ENCODE measurements at places on chromosomes 5 and 9.

DNA sequence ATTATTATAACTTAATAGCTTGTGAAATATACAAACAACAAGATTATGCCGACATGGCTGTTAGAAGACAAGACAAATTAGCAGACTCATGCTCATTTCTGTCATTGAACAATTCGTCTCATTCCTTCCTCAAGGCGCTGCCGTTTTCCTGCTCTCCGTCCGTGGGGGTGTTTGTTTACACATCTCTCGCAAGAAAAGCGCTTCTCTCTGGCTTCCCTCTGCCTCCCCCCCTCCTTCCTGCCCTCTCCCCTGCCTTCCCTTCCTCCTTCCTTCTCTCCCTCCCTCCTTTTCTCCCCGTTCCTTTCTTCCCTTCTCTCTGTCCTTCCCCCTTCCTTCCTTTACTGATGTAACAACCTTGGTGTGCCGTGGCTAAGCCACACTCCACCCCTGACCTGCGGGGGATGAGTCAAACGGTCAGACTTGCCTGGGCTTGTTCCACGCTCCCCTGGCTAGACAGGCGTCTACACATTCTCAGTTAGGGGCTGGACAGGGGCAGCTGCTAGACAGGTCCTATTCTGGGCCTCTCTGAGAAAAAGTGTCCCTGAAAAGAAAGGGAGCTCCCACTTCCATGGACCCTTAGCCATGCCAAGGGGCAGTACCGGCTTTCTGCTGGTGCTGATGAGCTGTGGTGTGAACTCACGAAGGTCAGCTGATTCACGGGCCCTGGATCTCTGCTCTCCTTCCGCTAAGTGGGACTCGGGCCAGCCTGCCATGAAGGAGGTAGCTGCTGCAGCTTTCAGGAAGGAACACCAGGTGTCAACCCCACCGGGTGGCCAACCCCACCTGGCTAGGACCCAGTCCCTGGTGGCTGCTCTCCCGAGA is 32.0 kb upstream of the SPTLC1 start:
- peak; percentile 58 for DNase-seq

DNA sequence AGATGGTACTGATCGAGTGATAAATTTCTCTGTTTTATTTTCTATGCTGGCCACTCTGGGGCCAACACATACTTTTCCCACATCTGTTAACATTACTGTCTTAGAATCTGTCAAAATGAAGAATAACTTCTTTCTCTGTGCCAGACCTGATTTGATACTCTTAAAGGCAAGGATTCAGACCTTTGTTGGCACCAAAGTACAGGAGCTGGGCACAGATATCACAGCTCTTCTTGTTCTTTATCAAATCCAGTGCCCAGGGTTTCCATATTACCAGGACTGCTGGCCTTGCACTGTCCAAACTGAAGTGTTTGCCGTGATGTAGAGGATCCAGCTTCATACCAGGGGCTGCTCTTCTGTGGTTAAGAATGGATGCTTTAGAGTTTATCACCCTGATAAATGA is 20.9 kb downstream of the ZNF474 start:
- DNase-seq = no peak

GRCh38 chr9:127803507-127804352 is 1.0 kb downstream of the FPGS start:
- peak; percentile 36 for DNase-seq

- DNase-seq = no peak
Observed at GRCh38 chr9:115985657-115986056, 167.9 kb upstream of the PAPPA start.

DNA sequence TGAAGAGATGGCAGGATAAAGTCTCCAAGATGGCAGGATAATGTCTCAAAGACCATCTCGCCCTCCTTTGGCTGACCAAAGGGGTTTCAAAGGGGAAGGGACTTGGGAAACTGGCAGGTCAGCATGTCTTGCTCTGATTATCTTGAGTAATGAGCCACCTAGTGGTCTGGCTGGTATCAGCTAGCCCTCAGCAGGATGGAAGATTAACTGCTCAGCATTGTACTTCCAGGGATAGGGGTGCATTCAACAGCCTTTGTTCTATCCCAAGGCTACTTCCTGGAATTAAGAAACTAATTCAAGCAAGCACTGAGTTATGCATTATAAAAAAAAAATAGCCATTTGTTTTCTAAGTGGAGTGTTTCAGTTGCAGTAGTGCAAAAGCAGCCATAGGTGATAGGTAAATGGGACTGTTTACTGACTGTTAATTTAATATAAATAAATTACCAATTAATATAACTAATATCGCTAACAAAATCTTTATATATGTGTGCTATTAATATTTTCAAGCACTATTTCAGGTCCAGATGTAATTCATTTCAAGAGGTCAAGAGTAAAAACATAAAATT is 555.5 kb downstream of the CDH9 start:
- DNase-seq = peak; percentile 53

DNA sequence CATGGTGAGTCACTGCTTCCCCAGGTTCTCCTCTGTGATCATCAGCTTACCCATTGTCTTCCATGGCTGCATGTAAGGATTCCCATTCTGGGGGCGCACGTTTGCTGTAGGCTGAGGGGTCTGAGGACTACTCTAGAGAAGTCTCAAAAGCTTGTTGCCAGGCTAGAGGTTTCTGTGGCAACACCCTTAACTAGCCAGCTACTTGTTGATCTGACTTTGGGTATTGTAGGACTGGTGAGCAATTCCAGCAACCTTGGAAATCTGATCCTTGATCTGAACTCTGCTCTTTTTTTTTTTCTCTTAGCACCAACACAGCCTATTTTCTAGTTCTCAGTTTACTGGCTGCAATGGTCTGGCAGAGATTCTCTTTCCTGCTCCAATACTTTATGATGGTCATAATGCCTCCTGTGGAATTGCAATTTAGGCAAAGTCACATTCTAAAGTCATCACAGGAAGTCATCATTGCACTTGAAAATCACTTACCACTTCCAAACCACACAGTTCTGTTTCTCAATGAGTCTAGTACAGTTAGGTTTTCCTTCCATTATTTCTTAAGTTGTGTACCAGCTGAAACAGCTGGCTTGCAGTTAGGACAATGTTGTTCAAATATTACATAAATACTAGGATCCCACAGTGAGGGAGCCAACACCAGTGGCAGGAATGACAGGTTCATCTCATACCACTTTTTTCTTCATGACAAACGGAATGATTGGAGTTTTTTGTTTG is 110.3 kb downstream of the SLC12A2 start:
- no peak for DNase-seq

- no peak for DNase-seq
Observed at GRCh38 chr9:129720865-129721545, 31.8 kb downstream of the PTGES start.

- no peak for DNase-seq
Observed at GRCh38 chr9:3262826-3263529, 262.8 kb downstream of the RFX3 start.

- peak; percentile 34 for DNase-seq
Observed at GRCh38 chr5:148998174-148998797, 64.6 kb downstream of the SH3TC2 start.

DNA sequence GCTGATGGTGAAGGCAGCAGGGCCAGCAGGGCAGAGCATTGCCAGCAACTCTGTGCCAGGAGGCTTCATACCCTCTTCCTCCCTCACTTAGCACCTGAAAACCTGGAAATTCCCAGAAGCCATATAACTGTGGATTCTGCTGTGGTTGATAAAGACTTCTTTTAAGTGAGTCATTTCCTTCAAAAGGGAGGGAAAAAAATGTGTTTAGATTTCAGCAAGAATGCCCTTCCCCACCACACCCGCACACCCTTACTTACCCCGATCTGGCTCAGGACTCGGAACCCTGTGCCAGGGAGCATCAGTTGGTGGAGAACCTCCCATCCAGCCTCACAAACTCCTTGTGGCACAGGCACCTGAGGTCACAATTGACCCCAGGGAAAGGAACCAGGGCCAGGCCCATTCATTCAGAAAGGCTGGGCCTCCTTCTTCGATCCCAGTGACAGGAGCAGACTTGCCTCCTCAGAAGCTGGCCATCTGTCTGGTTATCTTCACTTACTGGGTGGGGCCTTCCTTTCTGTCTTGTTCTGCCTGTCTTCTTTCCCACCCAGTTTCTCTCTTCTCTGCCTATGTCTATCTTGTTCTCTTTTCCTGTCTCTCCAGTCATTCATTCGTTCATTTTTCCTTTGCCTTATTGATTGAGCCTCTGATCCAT is 62.6 kb downstream of the PLAC8L1 start:
- no peak for DNase-seq

DNA sequence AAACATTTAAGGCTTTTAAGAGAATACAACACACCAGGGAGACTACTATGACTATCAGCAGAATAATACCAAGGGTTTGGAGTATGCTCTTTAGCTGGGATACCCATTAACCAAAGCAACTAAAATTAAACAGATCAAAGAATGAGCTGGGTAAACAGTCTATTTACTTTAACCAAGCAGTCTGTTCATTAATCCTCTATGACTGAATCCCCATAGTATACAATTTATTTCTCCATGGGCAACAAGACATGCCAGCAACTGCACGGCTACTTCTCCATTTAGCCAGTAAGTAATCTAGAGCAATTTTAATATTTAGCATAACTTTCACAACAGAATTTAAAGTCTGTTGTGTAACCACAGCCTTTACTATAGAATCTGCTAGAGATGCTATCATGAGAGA is 77.6 kb downstream of the CDO1 start:
- DNase-seq = no peak

DNA sequence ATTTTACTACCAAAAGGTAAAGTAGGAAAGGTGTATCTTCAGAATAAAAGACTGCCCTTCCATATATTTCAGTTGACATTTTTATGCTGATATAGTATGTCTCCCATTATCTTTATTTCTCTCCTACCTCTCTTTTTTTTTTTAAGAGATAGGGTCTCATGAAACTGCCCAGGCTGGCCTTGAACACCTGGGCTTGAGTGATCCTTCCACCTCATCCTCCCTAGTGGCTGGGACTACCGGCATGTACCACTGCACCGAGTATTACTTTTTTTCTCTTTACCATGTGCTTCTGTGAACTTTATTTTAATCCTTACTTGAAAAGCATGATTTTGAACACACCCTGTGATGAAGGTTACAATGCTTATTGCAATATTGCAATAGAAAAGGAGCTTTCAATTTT is 42.7 kb downstream of the NIPBL start:
- no peak for DNase-seq

- DNase-seq = no peak
Observed at GRCh38 chr9:96476591-96476990, 26.6 kb downstream of the HABP4 start.

GRCh38 chr5:158845941-158846340 is 253.8 kb downstream of the EBF1 start:
- no peak for DNase-seq

- DNase-seq = no peak
Observed at GRCh38 chr9:85483208-85483607, 258.5 kb downstream of the AGTPBP1 start.

DNA sequence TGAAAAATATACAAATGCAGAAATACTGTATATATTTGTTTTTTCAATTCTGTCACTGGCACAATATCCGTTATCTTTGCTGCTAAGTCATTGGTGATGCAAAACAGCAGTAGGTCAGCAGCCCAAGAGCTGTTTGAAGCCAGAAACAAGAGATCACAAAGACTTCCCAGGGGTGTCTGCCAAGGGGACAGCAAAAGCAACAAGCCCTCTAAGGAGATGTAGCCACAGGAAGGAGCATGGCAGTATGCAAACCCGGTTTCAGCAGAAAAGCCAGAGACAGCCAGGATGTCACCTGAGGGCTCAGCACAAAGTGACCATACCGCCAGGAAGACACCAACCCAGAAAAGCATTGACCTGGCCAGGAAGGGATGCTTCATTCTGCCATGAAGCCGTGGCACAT is 241.5 kb downstream of the ARRDC3 start:
- no peak for DNase-seq

DNA sequence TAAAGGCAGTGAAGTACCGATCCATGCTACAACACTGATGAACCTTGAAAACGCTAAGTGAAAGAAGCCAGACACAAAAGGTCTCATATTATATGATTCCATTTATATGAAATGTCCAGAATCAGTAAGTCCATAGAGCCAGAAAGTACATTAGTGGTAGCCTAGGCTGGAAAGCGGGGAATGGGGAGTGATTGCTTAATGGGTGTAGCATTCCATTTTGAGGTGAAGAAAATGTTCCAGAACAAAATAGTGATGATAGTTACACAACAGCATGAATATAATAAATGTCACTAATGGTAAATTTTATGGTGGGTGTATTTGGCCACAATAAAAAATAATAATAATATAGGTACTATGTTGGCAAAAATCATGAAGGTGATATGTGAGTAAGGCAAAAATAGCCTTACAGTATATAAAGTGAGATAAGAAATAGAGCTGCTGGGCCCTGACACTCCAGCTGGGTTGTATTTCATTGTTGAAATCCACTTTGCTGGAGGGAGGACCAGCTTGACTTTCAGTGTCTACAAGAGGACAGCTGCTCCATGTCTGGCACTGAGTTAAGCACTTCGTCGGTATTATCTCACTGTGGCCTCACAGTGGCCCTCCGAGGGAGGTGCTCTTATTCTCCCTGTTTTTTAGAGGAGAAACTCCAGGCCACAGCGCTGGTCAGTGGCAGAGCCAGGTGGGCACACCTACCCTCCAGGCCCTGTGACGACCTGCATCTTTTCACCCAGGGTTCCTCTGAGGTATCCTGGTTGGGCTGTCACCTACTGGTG is 22.4 kb upstream of the ANGPTL2 start:
- no peak for DNase-seq

DNA sequence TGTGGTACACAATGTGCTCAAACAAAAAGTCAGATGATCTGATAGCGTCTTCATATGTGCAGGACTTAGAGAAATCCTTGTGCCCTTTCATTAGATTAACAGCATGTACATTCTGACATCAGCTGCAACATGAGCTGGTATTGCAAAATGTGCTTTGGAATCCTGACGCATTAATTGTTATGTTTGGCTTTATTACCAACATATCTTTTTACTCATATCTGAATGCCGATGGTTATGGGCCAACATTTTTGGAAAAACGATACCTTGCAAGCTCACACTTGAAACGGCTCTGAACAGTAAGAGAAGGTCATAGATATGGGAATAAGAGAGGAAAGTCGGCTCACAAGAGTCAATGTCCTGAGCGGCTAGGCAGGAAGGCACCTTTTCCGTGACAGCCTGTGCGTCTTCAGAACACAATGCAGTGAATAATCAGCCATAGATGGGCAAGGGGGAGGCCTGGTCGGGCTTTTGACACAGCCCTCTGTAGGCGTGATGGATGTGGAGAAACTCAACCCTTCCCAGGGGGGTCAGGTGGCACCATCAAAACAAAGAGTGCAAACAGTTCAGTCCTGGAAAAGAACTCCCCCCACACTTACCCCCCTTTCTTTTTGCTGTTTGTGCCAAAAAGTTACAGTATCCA is 36.4 kb upstream of the GAS1 start:
- DNase-seq = no peak

- no peak for DNase-seq
Observed at GRCh38 chr9:123316053-123316718, 39.8 kb upstream of the CRB2 start.

DNA sequence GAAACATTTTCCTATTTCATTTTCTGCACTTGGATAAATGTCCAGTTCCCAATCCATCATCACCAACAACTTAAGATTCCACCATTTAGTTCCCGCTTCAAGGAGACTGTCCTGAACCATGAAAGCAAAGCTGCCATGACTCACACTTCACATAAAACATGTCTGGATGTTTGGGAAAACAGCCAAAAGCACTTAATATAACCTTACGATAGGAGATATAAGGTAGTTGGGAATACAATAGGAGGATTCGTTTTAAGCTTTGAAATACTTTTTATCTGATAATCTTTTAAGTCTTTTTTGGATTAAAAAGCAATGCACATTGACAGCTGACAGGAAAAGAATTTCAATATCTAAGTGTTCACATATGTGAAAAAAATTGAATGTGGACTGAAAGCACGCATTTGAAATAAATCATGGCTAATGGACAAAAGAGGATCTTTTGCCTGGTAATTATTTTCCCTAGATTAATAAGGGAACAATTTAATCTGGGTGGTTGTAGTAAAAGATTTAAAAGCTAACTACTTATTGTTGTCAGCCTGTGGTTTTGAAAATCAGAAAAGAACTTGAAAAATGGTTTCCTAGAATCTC is 17.3 kb upstream of the TGFBI start:
- no peak for DNase-seq
